Activated B cell treated with CpG ODN at 0.5 μM for 24 hours (primary cell): ENCODE measurements at places on chromosomes 11 and 22.

- DNase-seq: no peak
Observed at GRCh38 chr11:126495281-126496220, 140.1 kb downstream of the ST3GAL4 start.

- no peak for DNase-seq
Observed at GRCh38 chr11:32538804-32539203, 44.8 kb upstream of the EIF3M start.

DNA sequence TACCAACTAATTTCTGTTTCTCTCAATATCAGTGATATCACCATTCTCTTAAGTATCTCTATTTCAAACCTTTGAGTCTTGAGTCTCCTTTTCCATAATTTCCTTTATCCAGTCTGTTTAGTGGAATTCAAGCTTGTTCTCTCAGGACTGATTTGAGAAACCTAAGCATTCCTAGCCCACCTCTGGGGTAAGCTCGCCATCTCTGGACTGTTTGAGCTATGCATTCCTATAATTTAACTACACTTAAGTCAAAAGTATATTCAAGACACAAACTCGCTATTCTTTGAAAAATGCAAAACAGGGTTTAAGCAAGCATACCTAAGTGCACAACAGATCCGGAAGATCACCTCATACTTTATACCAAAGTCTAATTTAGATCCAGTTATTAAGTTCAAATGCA, 2.1 kb upstream of the DLAT start:
- DNase-seq: no peak

- DNase-seq: no peak
Observed at GRCh38 chr22:25069758-25070481, 117.4 kb downstream of the KIAA1671 start.

DNA sequence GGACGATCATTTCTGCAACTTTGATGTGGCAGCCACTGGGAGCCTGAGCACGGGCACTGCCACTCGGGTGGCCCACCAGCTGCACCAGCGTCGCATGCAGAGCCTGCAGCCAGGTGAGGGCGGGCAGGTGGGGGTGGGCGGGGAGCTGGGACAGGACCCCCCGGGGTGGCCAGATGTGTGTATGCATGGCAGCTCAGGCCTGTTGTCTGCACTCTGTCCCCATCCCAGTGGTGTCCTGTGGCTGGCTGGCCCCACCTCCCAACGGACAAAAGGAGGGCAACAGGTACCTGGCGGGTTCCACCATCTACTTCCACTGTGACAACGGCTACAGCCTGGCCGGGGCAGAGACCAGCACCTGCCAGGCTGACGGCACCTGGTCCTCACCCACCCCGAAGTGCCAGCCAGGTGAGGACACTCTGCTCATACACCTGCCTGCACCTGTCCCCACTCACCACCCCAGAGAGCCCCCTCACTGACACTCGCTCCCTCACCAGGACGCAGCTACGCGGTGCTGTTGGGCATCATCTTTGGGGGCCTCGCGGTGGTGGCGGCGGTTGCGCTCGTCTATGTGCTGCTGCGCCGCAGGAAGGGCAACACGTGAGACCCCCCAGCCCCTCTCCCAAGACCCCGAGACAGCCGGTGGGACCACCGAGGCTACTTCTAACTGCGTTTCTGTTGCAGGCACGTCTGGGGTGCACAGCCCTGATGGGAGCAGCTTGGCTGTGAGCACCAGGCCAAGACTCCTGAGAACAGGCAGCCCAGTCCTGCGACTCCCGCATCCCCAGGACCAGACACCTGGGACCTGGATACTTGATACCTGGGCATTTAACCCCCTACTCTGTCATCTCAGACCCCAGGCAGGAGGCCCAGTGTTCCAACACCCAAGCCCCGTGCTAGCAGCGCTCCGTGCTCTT, 6.7 kb downstream of the SUSD2 start:
- no peak for DNase-seq

DNA sequence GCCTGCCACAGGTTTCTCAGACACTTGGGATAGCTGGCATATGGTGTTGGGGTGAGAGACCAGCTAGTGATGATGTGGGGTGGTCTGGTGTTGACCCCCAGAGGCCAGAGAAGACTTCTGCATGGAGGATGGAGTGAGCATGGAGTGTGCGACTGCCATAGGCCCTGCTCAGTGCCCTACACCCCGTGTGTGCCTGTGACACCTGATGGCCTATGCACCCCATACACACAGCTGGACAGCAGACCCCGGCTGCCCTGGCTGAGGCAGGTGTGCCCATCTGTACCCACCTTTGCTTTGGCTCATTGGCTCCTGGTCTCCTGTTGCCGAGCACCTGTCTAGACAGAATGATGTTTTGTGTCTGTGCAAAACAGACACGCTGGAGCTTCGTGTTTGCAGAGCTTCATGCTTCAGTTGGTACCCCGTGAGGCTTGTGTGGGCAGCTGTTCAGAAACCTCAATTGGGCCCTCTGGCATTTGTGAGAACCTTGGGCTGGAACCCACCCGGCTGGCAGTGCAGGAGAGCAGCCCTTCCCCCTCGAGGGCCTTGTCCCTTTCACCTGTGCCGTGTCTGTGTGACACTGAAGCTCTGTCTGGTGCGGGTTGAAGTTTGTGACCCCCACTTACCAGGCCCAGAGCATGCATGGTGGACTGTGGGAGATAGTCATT, 27.6 kb downstream of the BCR start:
- DNase-seq: no peak

DNA sequence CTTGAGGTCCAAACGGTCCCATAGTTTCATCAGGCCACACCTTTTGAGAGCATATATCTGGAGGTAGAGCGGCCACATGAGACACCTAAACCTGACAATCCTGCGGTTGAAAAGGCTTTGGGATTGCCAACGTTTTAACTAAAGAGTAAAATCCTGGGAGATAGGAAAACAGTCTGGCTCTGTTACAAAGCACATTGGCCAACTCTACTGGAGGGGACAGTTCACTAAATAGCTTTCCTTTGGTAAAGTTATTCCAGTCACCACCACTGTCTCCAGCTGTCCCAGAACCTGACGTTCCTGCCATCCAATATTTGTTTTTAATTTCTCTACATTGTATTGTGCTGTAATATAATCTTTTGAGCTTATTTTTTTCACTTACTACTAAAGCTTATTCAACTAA, 22.0 kb downstream of the ABTB2 start:
- no peak for DNase-seq

DNA sequence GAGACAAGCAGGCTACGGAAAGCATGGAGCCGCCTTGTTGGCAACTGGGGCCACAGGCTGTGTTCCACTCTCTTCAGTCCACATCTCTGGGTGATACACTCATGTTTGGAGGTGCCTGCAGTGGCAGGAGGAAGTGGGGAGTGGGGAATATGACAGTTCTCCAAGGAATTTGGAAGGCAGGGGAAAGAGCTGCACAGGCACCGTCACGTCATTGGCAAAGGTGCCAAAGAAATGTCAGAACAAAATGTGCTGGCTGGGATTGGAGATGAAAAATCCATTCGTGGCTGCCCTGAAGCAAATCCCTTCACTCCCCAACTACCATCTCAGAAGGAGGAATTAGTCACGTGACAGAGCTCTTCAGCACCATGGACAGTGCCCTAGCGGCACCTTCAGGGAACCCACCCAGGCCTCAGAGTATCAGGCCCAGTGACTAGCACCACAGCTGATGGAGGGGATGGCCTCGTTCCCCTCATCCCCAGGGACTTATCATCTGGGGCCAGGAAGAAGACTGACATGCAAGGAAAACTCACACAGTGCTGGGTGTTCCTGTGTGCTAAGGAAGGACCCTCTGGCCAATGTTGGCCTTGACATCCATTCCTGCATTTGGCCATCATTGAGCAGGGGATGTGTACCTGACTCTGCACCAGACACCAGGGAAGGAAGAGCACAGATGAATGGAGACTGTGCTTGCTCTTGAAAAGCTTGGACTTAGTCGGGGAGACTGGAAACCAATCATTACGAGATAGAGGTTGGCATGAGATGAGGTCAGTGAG, 48.5 kb upstream of the PRDM11 start:
- DNase-seq: no peak

DNA sequence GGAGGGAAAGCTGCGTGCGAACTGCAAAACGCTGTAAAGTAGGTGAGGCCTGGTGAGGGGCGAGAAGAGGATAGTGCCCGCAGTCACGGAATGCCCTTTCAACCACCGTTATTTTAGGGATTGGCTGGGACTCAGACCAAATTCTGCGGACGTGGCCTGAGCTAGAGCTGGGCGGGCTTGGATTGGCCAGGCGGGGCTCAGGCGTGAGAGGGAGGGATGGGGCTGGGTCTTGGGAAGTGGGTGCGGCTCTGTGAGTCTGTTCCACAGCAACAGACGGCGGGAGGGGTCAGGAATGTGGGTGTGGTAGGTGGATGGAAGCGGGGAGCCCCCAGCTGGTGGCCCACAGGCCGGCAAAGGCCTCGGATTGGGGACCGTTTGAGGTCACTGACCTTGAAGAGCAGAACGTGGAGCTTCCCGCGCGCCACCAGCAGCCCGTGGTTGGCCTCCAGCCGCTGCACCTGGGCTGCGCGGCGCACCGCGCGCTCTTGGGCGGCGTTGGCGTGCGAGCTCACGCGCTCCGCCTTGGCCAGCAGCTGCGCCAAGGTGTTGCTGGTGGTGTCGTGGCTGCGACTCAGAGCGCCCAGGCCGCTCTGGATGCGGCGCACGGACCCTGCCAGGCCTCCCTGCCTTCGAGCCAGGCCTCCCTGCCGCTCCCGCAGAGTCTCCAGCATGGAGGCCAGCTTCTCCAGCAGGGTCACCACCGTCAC, 444 bp downstream of the CAVIN3 start:
- no peak for DNase-seq

DNA sequence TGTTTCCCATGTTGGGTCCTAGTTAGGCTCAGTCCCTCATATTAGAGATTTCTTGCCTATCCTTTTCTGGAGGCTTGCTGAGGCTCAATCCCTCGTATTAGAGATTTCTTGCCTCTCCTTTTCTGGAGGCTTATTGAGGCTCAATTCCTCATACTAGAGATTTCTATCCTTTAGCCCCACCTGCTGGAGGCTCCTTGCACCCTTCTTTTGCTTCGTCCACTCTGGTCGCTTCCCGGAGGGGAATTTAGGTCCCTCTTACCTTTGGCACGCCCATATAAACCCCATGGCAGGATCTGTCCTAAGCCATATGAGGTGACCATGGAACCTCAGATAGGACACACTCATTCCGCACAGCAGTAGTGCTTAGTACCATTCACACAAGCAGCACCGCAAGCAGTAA, 15.9 kb downstream of the CYP2D6 start:
- DNase-seq: no peak

DNA sequence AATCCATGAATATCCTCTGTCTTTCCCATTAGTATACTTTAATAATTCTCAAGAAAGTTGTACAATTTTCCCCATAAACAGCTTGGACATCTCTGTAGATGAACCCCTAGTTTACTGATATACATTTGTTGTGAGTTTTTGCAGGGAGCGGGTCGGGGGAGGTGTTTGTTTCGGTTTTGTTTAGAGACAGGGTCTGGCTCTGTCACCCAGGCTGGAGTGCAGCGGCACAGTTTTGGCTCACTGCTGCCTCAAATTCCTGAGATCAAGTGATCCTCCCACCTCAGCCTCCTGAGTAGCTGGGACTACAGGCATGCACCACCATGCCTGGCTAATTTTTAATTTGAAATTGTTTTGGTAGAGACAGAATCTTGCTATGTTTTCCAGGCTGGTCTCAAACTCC, 57.6 kb downstream of the IGLL5 start:
- DNase-seq: no peak

- DNase-seq: no peak
Observed at GRCh38 chr11:92259861-92260260, 35.2 kb downstream of the FAT3 start.

- DNase-seq: no peak
Observed at GRCh38 chr11:21472261-21472660, 720.6 kb upstream of the ANO5 start.

GRCh38 chr11:86941077-86941870, 13.9 kb downstream of the FZD4 start:
- no peak for DNase-seq

DNA sequence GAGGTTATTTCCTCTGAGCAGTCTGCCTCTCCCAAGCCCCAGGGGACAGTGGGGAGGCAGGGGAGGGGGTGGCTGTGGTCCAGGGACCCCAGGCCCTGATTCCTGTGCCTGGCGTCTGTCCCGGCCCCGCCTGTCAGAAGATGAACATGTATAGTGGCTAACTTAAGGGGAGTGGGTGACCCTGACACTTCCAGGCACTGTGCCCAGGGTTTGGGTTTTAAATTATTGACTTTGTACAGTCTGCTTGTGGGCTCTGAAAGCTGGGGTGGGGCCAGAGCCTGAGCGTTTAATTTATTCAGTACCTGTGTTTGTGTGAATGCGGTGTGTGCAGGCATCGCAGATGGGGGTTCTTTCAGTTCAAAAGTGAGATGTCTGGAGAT, 3.1 kb downstream of the PIM3 start:
- no peak for DNase-seq
